Effector CD4-positive, alpha-beta T cell (primary cell): ENCODE measurements at places on chromosomes 6 and 20.

DNA sequence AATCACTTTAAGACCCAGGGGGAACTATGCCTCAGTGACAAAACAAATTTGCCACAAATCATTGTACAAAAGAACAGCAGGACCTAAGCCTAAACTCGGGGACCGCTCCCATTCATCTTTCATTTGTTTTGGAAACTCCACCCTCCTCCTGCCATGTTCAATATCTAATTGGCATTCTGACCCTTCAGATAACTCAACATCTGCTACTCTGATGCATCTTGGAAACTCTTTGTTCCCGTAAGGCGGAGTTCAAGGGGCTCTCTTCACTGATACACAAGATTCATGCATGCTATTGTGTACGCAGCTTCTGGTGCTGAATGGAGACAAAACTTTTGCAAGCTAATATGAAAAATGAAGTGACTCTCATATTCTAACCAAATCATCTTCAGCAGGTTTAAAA lies 187.6 kb downstream of the ZFP64 start:
- DNase-seq = no peak

- DNase-seq = no peak
Observed at GRCh38 chr6:148367411-148368024, 24.9 kb downstream of the SASH1 start.

- DNase-seq = no peak
Observed at GRCh38 chr6:146620655-146621054, 21.9 kb downstream of the ADGB start.

- DNase-seq = no peak
Observed at GRCh38 chr20:45925821-45926506, 8.5 kb upstream of the PCIF1 start.

GRCh38 chr20:37347891-37348791 lies 2.2 kb downstream of the SRC start:
- no peak for DNase-seq

GRCh38 chr6:44442236-44442635 lies 54.7 kb downstream of the CDC5L start:
- no peak for DNase-seq

- DNase-seq = no peak
Observed at GRCh38 chr6:79878142-79878748, 69.1 kb downstream of the ELOVL4 start.

DNA sequence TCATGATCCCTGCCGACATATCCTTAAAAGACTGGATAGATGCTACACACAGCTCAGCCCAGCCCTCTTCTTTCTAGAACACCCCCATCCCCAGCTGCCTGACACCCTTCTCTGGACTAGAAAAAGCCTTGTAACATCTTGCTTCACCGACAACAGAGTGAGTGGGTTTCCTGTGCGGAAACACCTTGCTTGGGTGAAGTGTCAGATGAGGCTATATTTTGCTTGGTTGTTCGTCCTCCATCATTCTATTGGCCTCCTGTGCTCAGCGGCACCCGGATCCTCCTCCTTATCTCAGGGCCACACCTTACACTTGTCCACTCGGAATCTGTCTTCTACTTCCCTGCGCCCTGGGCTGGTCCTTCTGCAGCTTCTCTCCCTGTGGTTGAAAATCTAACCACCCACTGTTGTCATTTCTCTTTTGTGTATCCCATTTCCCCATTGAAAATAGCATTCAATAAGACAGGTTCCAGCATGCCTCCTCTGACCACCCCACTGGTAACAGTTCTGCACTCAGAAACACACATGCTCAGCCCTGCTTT lies 101.3 kb upstream of the MLN start:
- peak; percentile 39 for DNase-seq

GRCh38 chr6:86511962-86512361 lies 425.4 kb upstream of the HTR1E start:
- DNase-seq = no peak

DNA sequence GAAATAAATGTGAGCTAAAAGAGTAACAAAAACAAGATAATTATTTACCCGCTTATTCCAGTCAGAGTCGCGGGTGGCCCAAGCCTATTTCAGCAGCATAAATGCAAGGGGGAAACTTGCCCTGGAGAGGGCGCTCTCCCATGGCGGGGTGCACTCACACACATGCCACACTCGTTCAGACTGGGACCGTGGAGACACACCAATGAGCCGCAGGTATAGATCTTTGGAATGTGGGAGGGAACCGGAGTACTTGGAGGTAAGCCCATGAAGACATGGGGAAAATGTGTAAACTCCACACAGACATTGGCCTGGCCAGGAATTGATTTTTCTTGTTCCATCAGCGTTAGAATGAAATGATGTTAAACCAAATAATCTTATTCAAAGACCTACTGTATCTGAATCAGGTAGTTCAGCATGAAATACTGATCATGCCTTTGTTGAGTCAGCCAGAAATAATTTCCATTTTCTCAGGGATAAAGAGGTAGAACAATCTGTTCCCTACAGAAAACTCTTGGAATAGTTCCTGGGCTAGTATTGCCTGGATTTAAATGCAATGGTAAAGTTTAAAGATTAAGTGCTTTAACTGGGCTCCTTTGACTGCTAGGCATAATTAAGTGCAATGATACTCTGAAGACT lies 191.5 kb downstream of the MCHR2 start:
- DNase-seq = no peak

DNA sequence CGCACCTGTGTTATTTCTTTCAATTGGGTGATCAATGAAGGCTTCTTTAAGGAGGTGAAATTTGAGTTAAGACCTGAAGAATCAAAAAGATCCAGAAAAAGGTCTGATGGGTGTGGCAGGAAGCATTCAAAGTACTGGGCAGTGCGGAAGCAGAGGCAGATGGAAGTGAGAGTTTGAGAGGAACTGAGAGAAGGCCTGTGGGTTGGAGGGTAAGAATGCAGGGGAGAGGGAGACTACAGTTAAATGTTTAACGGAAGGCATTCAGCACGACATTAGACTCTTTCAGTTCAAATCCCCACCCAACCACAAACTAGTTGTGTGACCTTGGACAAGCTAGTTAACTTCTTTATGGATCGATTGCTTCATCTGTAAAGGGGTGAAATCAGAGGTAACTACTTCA lies 50.5 kb upstream of the GCM1 start:
- DNase-seq = no peak

GRCh38 chr6:30997301-30997700 lies 13.0 kb upstream of the MUC22 start:
- no peak for DNase-seq

GRCh38 chr6:154331750-154332149 lies 24.9 kb downstream of the IPCEF1 start:
- DNase-seq = no peak

DNA sequence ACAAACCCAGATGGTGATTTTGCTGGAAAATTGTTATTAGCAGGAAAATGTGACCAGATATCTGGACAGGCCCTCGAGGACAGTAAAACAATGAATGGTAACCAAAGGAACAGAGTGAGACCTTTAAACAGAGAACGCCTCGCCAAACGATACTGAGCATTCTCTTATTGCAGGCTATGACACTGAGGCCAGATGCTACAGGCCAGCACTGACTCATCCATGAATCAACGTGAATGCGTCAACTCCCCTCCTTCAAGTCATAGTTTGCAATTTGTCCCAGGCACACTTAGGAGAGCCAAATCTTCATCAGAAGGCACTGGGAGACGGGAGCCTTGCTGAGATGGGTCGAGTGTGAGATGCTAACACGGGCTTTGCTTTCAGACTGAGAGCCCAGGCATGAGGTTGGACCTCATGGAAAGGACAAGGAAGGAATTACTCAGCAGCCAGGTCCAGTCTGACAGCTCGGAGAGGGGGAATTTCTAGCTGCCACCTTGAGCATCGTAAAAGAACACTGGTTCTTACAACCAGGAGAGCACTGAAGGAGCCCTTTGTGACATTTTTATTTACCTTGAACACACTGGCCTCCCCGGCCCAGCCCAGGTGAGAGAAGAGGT lies 60.7 kb downstream of the BMP7 start:
- no peak for DNase-seq

DNA sequence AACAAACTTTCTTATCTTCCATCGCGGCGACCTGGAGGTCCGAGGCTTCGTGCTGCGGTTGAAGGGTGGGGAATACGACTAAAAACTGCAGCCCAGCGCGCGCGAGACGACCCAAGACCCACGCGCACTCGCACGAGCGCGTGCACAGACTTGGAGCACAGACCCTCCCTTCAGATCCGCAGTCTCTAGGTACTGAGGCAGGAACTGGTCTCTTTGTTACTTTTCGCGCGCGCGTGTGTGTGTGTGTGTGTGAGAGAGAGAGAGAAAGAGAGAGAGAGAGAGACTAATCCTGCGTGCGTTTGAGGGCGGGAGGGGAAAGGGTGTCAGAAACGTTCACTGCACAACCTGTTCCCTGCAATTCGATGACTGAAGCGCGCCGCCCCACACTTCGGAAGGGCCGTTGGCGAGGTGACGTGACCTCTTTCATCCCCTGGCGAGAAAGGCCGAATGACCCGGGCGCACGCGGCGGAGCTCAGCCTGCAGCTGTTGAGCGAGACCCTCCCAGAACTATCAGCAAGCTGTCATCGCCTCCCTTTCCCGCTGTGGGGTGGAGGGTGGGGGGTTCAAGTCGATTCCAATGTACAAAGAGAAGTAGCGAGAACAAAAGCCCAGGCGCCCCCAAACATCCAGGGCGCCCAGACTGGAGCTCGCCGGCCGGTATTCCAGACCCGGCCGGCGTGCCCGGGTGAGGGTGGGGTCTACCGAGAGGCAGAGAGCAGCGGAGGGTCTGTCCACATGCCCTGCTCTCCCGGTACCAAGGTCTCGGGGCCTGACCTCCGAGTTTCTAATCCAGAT lies 1.5 kb upstream of the TUBB2B start:
- peak; percentile 21 for DNase-seq

- no peak for DNase-seq
Observed at GRCh38 chr6:2861060-2861821, 19.6 kb upstream of the SERPINB1 start.

DNA sequence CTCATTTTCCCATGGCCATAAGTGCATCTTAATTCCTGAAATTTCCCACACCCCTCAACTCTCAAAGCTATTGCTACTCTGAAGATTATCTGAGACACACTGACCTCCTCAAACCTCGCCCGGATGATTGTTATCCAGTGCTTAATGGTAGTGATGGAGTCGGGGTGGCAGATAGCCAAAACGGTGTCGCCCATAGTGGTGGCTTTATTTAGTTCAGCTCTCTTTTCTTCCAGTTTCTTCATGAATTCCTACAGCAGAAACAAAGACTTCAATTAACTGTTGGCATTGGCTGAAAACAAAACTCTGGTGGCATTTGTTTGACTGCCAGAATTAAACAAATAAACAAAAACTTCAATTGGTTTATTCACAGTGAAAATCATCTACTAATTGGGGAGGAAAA lies 165.4 kb downstream of the DST start:
- DNase-seq = no peak

DNA sequence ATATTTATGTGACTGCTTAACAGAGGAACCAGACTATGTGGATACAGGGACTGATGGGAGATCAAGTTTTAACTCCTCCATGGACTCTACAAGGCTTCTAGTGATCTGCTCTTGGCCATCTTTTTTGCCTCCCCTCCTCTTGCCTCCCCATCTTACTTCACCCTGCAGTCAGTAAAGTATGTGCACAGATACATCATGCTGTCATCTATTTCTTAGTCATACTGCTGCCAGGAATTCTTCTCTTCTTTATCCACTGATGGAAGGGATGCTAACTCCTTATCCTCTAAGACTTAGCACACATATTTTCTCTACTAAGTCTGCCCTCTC lies 27.6 kb upstream of the FAM83C start:
- no peak for DNase-seq

DNA sequence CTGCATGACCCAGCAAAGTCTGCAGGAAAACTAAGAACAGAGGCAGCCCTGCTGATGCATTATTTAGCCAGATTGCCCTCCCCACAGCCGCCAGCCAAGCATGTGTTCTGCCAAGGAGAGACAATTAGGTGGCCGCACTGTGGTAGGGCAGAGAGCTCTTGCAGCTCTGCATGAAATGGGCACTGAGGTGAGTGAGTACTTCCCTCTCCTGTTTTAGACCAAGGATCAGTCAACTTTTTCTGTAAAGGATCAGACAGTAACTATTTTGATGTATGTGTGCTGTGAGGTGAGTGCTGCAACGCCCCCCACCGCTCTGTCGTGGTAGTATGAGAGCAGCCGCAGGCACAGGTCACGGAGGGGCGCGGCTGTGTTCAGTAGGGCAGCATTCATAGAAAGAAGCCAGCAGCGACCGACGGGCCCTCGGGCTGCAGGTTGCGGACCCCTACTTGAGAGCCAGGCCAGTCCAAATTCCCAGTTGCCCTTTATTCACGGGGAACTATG lies 23.8 kb upstream of the FAM50B start:
- DNase-seq = no peak

DNA sequence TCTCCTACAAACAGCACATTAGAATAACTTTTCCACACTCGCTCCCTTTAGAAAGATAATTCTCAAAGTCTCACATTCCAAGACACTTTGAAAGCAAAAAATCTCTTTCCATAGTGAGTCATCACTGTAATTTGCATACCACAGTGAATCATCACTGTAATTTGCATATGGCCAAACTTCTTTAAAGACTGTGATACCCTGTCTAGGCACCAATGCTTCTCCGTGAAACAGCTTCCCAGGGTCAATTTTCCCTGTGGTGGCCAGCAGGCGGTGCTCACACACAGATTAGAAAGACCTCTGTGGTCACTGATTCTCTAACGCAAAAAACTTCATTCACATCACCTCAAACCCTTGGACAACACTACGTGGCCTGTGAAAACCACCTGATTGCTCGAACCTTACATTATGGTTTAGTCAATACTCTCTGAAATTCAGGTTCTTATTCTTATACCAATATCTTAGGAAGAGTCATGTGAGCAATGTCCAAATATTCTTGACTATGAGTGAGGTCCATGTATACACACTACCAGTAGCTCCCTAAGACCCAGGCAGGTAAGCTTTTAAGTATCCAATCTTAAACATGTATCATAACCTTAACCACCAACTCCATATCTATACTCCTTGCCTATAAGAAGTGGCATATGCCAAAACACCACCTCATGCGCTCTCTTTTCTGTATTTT lies 78.5 kb upstream of the PHACTR1 start:
- DNase-seq = no peak

- DNase-seq = no peak
Observed at GRCh38 chr6:147604373-147604772, 95.9 kb downstream of the SAMD5 start.
